ENCODE measurements at places on chromosomes 4 and X.

GRCh38 chrX:13937370-13938050 lies 92.2 kb downstream of the GEMIN8 start:
- no peak for DNase-seq

DNA sequence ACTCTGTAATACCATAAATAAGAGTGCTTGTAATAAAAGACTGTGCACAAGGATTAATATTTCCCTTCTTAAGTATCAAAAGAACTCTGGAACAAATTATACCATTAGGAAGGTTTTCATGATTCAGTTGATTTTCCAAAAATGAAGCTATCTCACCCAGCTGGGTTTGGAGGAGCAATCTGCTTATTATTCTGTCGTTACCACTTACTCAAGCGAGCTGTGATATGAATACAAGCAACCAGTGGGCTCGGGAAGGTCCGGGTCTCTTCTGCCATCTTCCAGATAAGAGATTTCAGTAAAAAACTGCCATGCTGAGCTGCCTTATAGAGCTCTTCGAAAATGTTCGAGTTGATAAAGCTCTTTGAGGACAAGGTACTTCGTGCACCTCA lies 15.3 kb downstream of the SMIM20 start:
- no peak for DNase-seq

DNA sequence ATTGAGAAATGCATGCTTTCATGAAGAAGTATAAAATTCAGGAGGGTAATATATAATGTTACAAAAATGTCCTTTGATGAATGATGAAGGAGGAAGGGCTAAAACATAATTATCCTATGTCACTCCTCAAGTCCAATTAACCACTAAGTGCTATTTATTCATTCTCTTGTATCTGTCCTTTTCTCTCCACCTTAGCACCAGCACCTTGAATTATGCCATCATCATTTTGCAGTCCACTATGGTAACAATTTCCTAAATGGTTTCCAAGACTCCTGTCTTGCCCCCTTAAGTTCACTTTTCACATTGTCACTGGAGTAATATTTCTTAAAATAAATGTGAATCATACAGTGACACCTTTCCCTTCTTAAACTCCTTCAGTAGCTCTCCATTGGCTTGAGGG lies 756.3 kb downstream of the STPG2 start:
- DNase-seq: no peak

DNA sequence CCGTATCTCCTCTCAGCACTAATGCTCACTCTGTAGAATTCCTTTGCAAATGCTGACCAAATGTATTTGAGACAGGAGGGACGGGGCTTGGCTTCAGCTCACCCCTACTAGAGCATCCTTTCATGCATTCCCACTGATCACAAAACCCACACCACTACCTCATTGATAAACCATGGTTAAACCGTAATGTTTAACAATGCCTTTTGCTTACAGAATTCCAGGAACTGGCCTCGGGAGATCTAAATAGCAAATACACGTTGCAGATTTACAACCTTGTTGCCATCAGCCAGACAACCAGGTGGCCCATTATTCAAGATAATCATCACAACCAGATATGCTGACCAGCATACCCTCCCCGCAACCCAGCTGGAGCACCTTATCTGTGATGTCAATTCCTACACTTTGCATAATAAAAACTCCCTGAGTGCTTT lies 391.9 kb downstream of the KCTD8 start:
- no peak for DNase-seq

GRCh38 chr4:19577097-19577496 lies 674.6 kb upstream of the SLIT2 start:
- DNase-seq: no peak

GRCh38 chr4:142112451-142112850 lies 476.1 kb downstream of the IL15 start:
- DNase-seq: no peak

DNA sequence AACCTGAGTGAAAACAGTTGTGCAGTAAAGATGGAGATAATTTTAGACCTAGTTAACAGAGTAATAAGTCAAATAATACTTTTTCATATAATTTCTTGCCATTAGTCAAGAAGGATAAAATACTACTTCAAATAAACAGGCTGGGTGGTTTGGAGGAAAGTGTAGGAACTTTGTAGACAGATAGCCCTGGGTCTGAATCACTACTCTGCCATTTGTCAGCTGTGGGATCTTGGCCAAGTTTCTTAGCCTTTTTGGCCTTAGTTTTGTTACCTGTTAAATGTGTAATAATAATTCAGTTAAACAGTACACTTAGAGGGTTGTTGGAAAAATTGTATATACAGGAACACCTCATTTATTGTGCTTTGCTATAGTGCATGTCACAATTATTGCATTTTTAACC lies 163.7 kb downstream of the NPNT start:
- DNase-seq: no peak

DNA sequence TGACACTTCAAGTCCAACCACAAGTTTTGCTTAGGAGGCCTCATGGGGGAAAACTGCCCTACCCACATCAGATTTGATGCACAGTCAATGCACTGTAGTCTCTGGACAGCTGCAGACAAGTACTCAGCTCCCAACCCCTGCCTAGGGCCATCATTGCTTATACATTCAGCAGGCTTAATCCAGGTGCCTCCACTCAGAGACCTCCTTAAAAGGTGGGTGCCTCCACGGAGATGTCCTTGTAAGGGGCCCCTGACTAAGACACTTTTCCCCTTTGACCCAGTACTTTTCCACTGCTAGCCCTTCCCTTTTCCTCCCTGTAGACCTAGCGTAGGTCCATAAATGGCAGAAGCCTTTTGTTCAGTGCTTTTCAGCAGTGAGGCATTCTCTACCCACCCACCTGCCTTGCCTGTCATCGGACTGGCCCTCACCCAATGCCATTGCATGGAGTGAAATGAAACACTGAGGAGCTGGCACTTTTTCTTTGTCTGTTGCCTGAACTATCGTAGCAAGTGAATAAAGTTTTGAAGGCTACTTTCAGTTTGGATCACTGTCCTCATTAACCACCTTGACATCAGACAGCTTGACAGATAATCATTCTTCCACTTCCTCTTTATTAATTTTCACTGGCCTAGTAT lies 23.8 kb upstream of the PLK4 start:
- no peak for DNase-seq

- DNase-seq: no peak
Measured at GRCh38 chr4:149723065-149723464, 92.6 kb downstream of the IQCM start.

GRCh38 chrX:14017399-14017798 lies 12.3 kb downstream of the GEMIN8 start:
- no peak for DNase-seq
